LHCN-M2 (cell line): ENCODE measurements at places on chromosomes 16 and 17. TPM values are rescaled to one million over a fixed set of nuclear protein-coding genes. Genes with fewer than 3 reads are reported as not detected.

DNA sequence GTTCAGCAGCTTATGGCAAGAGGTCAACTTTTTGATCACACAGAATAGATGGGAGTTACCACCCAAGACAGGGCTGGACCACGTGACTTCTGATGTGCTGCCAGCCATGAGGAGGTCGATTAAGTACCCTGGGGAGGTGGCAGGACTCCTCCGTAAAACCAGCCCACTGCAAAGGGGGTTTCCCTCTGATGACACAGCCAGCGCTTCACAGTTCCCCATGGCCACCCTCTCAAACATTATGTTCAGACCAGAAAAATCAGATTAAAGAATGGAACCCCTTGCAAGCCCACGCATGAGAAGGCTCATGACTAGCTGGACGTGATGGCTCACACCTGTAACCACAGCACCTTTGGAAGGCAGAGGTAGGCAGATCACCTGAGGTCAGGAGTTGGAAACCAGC is 222.9 kb downstream of the CPPED1 start:
- DNase-seq = no peak

GRCh38 chr16:9480503-9480902 is 389.1 kb downstream of the HAPSTR1 start:
- DNase-seq = no peak

GRCh38 chr17:7713782-7714181 is 3.8 kb upstream of the DNAH2 start:
- DNase-seq = no peak

ALDH3A2 gene
- 51.0 and 61.2 TPM in 2 replicates for total RNA-seq

DNA sequence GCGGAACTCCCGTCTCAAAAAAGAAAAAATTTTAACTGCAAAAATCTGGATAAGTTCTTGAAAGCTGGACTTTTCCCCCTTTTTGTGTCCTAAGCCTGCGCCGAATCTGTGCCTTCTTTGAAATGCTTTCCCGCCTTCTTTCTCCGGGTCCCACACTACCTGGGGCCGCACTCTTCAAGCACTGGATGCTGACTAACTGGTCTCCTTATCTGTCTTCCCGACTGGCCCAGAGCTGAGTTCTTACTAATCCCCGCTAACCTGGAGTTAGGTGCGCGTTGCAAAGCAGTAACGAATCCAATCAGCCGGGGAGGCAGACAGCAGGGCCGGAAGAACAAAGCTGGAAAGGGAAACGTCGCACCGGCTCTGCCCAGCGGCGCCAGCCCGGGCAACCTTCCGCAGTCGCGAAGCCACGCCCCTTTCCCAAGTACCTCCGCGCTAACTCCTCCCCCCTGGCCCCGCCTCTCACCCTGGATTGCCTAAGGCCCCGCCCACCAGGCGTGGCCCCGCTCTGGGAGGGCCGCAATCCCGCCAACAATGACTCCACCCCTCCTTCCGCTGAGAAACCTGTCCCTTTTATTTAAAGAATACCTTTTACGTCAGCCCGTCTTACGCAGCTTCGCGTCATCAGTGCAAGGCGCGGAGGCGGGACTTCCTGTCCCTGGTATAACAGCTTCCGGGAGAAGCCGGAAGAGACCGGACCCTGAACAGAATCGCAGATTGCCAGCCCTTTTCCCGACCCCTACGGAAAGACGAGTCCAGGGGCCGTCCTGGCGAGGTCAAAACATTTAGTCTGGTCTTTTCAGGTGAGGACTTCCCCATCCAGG is at the start of gene TMUB2:
TMUB2 (plus strand) TSS at position 666 of the 824 bp plus-strand sequence. CDS start 737 bp downstream, outside the sequence.
- peak; percentile 99 for DNase-seq

RND2 gene
- 0.06 TPM in 1 of 2 replicates, not detected in the other for total RNA-seq

CCL8 gene
- total RNA-seq = not detected in 2 replicates

KRTAP3-2 gene
- total RNA-seq = not detected in 2 replicates

DNA sequence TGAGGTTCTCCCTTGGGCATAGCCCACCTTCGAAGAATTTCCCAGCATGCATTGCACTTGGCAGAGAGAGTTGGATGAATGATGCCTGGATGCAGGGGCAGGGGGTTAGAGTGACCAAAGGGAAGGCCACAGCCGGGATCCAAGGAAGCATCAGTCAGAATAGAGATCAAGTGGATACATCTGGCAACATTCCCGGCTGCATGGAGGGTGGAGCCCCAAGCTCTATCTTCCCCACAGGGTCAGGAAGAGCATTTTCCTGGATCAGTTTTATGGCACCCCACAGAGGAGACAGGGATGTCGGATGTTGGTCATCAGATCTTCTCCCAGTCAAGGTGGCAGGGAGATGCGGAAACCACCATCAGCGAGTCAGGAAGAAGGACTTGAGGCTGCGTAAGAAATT is 13.0 kb downstream of the PIRT start:
- DNase-seq = no peak

DNA sequence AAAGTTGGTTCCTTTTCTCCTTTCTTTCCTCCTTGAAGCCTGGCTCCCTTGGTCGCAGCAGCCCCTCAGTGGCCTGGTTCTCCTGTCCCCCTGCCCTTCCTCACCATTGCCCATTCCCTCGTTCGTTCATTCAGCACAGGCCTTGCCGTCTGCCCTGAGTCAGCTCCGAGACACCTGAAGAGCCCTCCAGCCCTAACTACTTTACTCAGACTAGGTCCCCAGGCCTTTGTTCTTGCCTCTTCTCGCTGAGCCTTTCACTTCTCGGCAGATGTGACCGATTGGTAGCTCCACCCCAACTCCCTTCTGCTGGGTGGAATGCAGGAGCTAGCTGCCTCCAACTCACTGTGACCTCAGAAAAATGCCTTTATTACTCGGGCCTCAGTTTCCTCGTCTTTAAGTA is 7.0 kb upstream of the ADAM11 start:
- DNase-seq = no peak

GRCh38 chr17:32936894-32937500 is 9.0 kb downstream of the TMEM98 start:
- DNase-seq = peak; percentile 52

- DNase-seq = no peak
Measured at GRCh38 chr16:79625738-79626137, 25.2 kb upstream of the MAF start.

MT4 gene
- not detected in 2 replicates for total RNA-seq
